ENCODE measurements at places on chromosomes 16 and 17.
A peak's percentile ranks its signal among the peaks of the same experiment; 100 is the strongest.

GRCh38 chr17:40224718-40225550 lies 5.8 kb downstream of the WIPF2 start:
- no peak for DNase-seq

- DNase-seq = no peak
Observed at GRCh38 chr17:52710363-52710901, 551.9 kb upstream of the CA10 start.

- DNase-seq = no peak
Observed at GRCh38 chr16:49755313-49755620, 100.6 kb downstream of the ZNF423 start.

GRCh38 chr16:49596068-49596467 lies 222.5 kb downstream of the C16orf78 start:
- DNase-seq = no peak

GRCh38 chr17:57819867-57820266 lies 30.0 kb downstream of the MRPS23 start:
- DNase-seq = no peak

DNA sequence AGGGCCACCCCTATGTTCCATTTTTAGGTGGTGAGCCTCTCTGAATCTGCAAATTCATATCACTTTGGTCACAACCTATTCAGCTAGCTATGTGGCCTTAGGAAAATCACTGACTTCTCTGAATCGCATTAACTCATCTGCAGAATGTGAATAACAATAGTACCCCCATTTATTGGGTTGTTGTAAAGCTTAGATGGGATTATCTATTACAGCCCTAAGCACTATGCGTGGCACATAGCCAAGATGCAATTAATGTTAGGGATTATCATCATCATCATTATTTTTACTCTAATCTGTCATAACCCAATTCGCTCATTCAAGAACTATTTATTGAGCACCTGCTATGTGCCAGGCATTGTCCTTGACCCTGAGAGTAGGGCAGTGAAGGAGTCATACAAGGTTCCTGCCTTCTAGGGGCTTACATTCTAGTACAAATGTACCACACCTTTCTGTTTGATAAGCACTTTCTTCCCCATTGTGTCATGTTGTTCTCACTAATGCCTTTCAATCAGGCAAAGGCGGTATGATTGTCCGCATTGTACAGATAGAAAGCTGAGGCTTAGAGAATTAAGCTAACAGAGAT lies 38.5 kb downstream of the CHD9 start:
- DNase-seq = no peak

DNA sequence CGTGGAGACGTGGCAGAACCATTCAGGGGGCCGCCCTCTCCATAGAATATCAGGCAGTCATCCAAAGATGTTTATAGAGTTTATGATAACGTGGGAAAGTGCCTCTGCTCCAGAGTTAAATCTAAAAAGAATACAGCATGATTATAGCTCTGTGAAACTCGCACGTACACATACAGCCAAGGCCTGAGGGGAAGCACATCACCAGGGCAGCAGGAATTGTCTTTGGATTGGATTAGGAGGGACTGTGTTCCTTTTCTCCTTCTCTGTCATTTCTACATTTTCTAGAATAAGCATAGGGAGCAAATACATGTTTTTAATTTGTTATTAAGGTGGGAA lies 26.9 kb downstream of the EEF2K start:
- DNase-seq = no peak

GRCh38 chr17:61321344-61321743 lies 78.3 kb upstream of the TBX2 start:
- peak; percentile 29 for DNase-seq

GRCh38 chr17:32285746-32286517 lies 20.3 kb downstream of the RHBDL3 start:
- DNase-seq = no peak

GRCh38 chr16:52191531-52192134 lies 355.3 kb downstream of the TOX3 start:
- peak; percentile 76 for DNase-seq

DNA sequence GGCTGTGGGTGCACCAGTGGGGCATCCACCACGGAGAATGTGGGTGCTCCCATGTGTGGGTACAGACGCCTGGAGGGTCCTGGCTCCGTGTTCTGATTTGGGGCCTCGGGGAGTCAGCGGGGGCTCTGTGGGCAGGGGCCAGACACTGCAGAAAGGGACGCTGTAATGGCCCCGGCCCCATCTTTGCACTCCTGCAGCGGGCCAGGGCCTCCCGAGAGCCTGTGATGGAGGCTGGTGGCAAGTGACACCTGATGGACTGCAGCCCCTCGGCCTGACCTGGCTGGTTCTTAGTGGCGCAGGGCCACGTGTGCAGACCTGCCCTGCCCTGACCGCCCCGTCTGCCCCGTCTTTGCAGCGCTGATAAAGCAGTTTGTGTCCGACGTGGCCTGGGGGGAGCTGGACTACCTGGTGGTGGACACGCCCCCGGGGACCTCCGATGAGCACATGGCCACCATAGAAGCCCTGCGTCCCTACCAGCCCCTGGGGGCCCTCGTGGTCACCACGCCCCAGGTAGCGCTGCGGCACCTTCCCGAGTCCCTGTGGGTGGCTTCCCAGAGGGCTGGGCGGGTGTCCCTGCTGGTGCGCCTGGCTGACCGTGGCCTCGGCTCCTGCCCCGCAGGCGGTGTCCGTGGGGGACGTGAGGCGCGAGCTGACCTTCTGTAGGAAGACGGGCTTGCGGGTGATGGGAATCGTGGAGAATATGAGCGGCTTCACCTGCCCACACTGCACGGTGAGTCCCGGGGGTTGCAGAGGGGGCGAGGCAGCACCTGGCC lies 4.7 kb downstream of the NUBP2 start:
- no peak for DNase-seq

DNA sequence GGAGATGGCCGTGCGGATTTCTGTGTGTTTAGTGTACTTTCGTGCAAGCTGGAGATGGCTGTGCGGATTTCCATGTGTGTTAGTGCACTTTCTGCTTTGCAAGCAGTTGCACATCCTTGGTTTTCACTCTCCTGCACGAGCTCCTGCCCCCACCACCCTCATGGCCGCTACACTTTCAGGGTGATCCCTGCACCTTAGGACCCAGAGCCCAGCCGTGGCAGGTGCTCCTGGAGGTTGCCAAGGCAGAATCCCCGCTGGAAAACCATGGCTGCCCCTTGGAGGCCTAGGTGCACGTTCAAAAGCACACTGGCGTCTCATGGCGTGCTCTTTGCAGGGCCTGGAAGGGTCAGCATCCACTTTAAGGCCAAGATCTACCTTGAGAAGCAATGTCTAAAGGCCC lies 311.0 kb upstream of the TNRC6C start:
- no peak for DNase-seq

GRCh38 chr16:58119509-58119845 lies 9.7 kb downstream of the CFAP20 start:
- no peak for DNase-seq

DNA sequence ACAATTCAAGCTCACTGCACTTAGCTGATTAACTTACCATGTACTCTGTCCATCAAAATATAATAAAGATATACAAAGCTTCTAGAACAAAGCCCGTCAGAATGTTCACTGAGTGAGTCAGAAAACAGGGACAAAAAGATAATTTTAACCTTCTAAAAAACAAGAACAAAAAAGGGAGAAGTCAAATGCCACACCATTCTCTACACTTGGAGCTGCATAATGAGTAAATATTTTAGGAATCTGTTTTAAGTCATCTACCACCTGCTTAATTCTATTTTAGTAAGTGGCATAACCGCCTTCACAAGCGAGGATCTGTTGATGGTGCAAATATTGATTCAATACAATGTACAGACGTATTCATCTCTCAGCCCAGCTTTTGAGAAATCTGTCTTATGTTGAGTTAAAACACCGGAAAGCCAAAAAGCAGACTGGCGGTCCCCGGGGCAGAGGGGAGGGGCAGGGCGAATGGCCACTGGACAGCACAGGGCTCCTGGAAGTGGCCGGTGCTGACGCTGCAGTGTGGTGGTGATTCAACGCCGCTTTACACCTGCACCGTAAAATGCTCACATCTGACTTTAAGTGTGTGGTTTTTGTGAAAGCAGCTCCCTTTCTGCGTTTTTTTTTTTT lies 20.1 kb downstream of the RAB40B start:
- no peak for DNase-seq

GRCh38 chr17:16439303-16439791 lies 24.0 kb downstream of the TRPV2 start:
- no peak for DNase-seq

- DNase-seq = no peak
Observed at GRCh38 chr17:40530531-40530994, 29.1 kb upstream of the TNS4 start.

DNA sequence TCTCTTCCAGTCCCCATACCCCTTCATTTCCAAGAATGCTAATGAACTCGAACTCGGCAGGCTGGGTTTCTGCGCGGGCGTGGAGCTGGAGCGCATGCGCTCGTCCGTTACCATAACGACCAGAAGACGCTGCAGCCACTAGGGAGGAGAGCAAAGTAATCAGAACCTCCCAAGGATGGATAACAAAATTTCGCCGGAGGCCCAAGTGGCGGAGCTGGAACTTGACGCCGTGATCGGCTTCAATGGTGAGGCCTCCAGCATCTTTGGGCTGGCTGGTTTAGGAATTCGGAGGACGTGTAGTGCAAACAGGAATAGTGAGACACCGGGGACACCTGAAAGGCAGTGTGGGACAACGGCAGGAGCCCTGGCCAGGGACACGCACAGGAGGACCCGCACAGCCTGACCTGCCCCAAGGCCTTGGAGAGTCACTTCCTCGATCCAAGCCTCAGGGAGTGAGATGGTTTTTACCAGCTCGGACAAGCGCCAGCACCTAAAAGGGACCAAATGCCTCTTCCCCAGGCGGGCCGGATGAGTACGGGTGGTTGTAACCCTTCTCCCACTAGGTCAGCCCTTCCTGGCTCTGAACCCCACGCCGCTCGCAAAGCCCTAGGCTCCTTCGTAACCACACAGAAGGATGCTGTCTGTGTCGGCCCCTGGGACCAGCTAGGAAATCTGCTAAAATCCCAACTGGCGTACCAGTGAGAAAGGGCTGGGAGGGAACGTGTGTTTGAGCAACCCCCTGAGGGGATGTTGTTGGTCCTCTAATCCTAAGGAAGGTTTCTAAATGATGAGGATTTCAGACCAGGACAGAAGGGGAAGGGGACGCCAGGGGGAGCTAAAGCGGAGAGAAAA lies at the start of gene CFAP52:
CFAP52 (plus strand) TSS at position 122 of the 852 bp plus-strand sequence; CDS start at position 176, 54 bp downstream.
- peak; percentile 77 for DNase-seq

DNA sequence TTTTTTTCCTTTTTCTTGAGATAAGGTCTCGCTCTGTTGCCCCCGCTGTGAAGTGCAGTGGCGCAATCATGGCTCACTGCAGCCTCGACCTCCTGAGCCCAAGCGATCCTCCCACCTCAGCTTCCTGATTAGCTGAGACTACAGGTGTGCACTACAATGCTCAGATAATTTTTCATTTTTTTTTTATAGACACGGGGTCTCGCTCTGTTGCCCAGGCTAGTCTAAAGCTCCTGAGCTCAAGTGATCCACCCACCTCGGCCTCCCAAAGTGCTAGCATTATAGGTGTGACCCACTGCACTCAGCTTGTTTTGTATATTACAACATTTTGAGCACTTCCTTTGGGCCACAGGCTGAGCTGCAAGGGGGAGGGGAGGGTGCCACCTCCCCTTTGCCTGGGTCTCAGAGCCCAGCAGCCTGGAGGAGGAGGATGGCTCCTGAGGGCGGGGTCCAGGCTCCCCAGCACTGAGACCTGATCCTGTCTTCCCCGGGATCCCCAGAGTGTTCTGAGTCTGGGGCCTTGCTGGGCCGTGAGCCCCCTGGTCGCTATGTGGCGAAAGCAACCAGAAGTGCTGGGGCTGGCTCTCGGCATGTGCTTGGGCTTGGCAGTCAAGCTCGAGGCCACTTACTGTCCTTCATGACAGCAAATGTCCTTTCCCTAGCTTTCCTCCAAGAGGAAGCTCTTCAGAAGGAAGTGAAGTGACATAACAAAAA lies 8.1 kb downstream of the DEF8 start:
- no peak for DNase-seq

DNA sequence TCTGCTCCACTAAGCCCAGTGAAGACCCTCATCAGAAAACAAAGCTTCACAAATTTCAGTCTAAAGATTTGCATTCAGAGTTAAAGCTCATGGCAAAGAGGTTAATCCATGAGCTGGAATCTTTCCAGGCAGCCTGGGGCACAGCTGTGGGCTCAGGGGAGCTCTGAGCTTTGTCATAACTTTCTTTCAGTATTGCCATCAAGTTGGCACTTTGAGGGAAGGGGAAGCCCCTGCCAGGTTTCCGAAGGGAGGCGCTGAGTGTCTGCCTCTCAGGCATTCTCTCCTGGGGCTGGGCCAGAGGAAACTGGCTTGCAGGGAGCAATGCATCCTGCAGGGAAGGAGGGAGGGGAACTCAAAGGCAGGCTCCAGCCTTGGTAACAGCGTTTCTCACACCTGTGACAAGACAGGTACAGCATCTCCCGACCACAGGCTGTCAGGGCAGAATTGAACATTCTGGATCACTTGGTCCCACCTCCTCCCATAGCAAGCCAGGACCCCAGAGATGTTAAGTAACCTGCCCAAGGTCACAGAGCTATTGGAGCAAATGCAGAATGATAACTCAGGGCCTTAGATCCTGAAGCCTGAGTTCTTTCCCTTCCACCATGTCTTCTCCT lies 3.9 kb downstream of the LPO start:
- DNase-seq = no peak

- DNase-seq = no peak
Observed at GRCh38 chr16:55280587-55280986, 43.4 kb upstream of the IRX6 start.

- DNase-seq = no peak
Observed at GRCh38 chr17:18039535-18040260, 490 bp downstream of the GID4 start.

GRCh38 chr17:19762515-19762961 lies 14.4 kb upstream of the ALDH3A1 start:
- peak; percentile 87 for DNase-seq

GRCh38 chr16:75491876-75492275 lies 3.4 kb downstream of the CHST6 start:
- DNase-seq = no peak

GRCh38 chr16:49462989-49463371 lies 89.4 kb downstream of the C16orf78 start:
- DNase-seq = no peak

DNA sequence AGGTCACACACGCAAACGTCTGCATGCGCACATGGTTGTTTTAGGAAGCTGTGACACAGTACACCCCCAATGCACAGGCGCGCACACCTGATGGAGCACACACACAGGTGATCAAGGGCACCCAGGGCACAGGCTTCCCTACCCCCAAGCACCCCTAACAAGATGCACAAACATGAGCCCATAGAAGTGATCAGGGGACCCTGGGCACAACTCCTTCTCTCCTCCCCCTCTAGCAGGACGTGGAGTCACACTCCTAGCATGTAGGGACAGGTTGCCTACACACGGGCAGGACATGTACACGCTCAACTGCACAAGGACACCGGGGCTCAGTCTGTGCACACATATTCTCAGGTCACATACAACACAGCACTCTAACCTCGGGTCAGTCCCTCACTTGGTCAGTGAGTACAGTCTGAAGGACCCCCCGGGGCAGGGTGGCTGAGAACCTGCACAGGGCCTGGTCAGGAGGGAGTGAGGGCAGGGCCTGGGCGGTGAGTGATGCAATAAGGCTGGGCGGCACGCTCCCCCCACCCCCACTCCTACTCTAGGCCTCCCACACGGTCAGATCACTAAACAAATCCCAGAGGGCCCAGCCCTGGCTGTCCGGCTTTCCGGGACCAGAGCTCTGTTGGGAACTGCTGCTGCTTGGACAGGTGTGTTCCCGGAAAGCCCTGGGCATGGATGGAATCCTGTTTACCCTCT lies 751 bp upstream of the DOC2B start:
- no peak for DNase-seq

- no peak for DNase-seq
Observed at GRCh38 chr16:2483939-2484897, 9.3 kb downstream of the TBC1D24 start.
